Natural killer cell treated with Interleukin-12 subunit alpha and Interleukin-12 subunit beta and Interleukin-15 and Interleukin-18, amount 100 ng/mL, for 72 hours (primary cell): ENCODE measurements at places on chromosomes 3 and 15.

DNA sequence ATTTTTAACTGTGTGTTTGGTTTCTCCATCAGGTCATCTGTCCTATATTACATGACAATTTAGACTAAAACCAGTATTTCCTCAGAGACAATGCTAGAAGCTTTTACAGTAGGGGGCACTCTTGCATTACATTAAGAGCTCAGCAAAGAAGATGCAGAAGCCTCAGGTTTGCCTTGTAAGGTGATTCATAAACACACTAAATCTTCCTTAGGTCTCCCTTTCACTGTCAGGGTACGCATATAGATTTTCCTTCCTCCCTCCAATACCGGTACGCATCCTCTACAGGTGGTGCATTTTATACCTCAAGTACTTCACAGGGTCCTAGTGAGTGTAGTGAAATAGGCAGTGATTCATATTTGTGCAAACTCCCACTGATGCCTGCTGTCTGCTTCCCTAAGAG is 46.5 kb downstream of the CD86 start:
- H3K4me3 ChIP-seq, result peak overlapping the region; percentile 66
- DNase-seq, result no peak
- no peaks in the 10 kb centered on the region for H3K36me3 ChIP-seq

GRCh38 chr15:29859293-29859692 is 37.0 kb upstream of the TJP1 start:
- H3K4me1 ChIP-seq, result no peaks in the 10 kb centered on the region
- H3K27ac ChIP-seq, result no peak overlapping the region
- H3K27me3 ChIP-seq, result peaks cover 22% of the 10 kb centered on the region
- H3K36me3 ChIP-seq, result no peaks in the 10 kb centered on the region
- DNase-seq, result no peak
- no peak overlapping the region for H3K4me3 ChIP-seq

DNA sequence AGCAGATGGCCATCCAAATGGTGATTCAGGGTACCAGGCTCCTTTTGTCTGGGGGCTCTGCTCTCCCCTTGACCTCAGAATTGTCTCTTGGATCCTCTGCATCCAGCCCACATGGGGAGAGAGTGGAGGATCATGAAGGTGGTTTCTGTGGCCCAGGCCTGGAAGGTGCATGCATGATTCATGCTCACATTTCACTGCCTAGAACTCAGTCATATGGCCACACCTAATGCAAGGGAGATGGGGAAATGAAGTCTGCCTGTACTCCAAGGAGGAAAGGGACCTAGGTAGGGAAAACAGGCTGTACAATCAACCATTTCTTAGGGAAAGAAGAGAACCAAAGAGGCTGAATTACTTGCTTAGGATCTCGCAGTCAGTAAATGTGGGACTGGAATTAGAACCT is 15.1 kb downstream of the HRG start:
- no peak overlapping the region for H3K4me3 ChIP-seq
- H3K27ac ChIP-seq, result no peak overlapping the region
- H3K4me1 ChIP-seq, result peaks cover 9% of the 10 kb centered on the region
- DNase-seq, result no peak
- H3K27me3 ChIP-seq, result peaks cover 52% of the 10 kb centered on the region

DNA sequence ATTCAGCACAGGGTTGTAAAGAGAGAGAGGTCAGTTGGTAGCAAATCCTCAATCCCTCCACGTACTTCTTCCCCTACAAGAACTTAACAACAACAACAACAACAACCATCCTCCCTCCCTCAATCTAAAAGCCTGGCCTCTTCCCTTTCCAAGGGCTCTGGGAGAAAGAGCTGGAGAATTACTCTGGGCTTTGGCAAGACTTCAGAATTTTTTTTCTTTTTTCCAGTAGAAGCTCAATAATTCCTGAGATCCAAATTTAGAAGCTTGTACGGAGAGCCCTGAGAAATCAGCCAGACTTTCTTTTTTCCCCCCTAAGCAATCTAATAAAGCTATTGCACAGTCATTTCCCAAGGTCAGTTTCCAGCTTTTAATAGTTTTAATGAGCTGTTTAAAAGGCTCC is 95.8 kb upstream of the CACNA2D3 start:
- H3K4me3 ChIP-seq, result no peak overlapping the region
- H3K27me3 ChIP-seq, result peaks cover 14% of the 10 kb centered on the region
- H3K27ac ChIP-seq, result no peak overlapping the region
- H3K36me3 ChIP-seq, result no peaks in the 10 kb centered on the region
- no peaks in the 10 kb centered on the region for H3K4me1 ChIP-seq

- H3K4me1 ChIP-seq, result peaks cover 5% of the 10 kb centered on the region
- no peak overlapping the region for H3K4me3 ChIP-seq
- H3K27me3 ChIP-seq, result no peaks in the 10 kb centered on the region
- H3K36me3 ChIP-seq, result peaks cover 6% of the 10 kb centered on the region
- DNase-seq, result no peak
Measured at GRCh38 chr3:98843266-98843959, 58.1 kb downstream of the DCBLD2 start.

DNA sequence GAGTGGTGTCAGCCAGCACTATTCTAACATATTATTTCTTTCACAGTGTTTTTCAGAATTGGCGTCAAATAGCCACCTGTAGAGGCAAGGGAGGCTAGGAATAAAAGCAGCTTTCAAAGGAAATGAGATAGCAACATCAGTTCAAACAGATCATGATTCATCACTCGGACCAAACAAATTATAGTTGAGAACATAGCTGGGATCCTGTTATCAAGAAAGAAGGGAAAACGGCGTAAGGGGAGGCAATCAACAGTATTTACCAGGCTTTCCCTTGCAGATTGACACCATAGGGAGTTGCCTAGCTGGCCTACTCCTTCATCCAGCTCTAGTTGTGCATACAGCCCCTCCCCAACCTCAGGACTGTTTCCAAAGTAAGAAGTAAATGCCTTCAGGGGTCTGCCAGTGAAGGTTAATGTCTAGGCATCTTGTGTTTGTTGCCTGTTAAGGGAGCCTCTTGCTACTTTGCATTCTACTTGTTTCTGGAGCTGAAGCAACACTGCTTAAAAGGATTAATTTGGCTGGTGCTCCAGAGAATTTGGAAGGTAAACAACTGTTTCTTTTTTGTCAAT is 286.5 kb downstream of the NSUN3 start:
- no peak overlapping the region for H3K27ac ChIP-seq
- H3K4me1 ChIP-seq, result no peaks in the 10 kb centered on the region
- DNase-seq, result no peak
- no peaks in the 10 kb centered on the region for H3K27me3 ChIP-seq

GRCh38 chr3:55406696-55407425 is 80.2 kb downstream of the WNT5A start:
- H3K27ac ChIP-seq, result no peak overlapping the region
- no peaks in the 10 kb centered on the region for H3K4me1 ChIP-seq
- H3K4me3 ChIP-seq, result no peak overlapping the region
- H3K36me3 ChIP-seq, result no peaks in the 10 kb centered on the region
- DNase-seq, result no peak

DNA sequence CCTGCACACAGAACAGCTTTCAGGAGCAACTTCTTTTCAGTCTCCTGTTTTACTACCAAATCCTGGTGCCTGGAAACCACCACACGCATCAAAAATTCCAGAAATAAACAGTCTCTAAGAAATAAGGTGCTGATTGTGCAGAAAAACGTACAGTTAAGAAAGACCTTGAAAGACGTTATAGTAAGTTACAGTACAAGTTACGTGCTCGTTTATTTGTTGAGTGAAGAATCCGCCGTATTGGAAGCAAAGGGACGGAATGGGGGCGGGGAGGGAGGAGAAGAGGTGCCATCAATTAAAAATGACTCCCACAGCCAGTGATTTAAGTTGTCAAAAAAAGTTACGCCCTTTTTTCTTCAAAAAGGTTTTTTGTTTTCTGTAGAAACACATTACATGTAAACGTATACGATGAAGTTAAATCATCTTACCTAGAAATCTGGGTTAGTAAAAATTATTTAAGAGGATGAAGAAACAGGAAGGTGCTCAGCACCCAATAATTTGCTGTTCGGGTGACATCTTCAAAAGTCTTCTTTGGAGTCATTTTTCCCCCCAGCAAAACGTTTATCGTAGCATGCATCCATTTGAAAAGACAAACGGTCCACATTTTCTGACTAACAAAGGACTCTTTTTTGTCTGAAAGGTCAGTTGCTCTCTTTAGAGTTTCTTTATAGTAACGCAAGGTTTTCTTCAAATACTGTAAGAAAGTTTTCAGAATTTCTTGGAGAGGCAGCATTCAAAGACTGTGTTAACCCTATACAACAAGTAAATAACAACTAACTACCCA is 782 bp upstream of the UACA start:
- H3K4me1 ChIP-seq, result peaks cover 20% of the 10 kb centered on the region
- H3K27ac ChIP-seq, result no peak overlapping the region
- no peaks in the 10 kb centered on the region for H3K36me3 ChIP-seq
- DNase-seq, result no peak

DNA sequence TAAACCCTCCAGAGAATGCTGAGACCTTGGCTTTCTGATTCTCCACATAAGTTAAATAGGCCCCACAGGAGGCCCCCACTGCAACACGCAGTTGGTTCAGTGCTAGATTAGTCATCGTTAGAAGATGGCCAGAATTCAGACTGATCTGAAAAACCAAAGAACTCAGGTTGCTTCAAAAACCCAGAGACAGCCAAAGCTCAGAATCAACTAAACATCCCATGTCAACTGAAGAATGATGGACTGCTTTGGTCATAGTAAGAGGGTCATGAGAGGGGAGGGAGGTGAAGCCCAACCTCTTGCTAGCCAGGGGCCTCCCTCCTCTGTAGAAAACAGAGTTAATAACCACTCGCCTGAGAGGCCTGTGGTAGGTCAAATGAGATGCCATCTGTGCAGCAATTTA is 93.1 kb downstream of the AKAP13 start:
- H3K36me3 ChIP-seq, result no peaks in the 10 kb centered on the region
- H3K27me3 ChIP-seq, result no peaks in the 10 kb centered on the region
- peaks cover 31% of the 10 kb centered on the region for H3K4me1 ChIP-seq

DNA sequence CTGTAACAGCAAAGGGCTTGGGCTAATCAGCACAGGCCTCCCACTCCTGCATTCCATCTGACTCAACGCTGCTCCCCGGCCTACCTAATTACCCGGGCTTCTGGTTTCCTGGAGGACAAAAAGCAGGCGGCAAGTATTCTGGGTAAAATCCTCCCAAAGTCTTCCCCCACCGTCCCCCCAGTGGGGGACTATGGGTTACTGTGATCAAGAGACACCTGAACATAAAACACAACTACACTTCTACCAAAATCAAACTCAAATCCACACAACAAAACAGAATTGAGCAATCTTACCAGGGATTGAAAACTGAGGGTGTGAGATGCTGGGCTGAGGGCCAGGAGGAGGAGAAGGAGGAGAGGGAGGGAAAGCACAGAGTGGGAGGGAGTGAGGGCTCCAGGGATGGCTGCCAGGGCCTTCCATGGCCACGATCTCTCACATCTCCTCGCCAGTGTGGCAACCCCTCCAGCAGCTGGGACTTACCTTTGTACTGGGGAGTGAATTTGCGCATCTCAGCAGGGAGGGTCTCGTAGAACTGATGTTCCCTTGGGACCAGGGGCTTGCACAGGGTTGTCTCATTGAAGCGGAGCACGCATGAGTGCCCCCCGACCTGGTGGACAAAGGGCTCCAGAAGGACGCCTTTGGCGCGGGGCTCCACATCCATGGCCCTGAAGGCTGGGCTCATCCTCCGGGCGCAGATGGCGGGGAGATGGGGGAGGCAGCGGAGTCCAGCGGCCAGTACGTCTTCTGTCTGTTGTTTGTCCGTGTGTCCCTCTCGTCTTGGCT is 9.1 kb upstream of the NCKIPSD start:
- H3K4me1 ChIP-seq, result no peaks in the 10 kb centered on the region
- no peak for DNase-seq
- peaks cover 6% of the 10 kb centered on the region for H3K36me3 ChIP-seq
- H3K27ac ChIP-seq, result no peak overlapping the region
- no peak overlapping the region for H3K4me3 ChIP-seq

- no peak overlapping the region for H3K4me3 ChIP-seq
- no peak overlapping the region for H3K27ac ChIP-seq
- no peaks in the 10 kb centered on the region for H3K4me1 ChIP-seq
- DNase-seq, result no peak
- peaks cover 4% of the 10 kb centered on the region for H3K36me3 ChIP-seq
Measured at GRCh38 chr3:83948771-83949170, 1010.0 kb upstream of the CADM2 start.

GRCh38 chr3:126390201-126390600 is 4.5 kb upstream of the CFAP100 start:
- H3K27me3 ChIP-seq, result peaks cover 55% of the 10 kb centered on the region
- H3K27ac ChIP-seq, result no peak overlapping the region
- no peaks in the 10 kb centered on the region for H3K36me3 ChIP-seq
- H3K4me3 ChIP-seq, result no peak overlapping the region

- H3K27ac ChIP-seq, result no peak overlapping the region
- H3K4me3 ChIP-seq, result no peak overlapping the region
- H3K36me3 ChIP-seq, result no peaks in the 10 kb centered on the region
- no peak for DNase-seq
Measured at GRCh38 chr3:152770296-152770695, 64.6 kb upstream of the P2RY1 start.

DNA sequence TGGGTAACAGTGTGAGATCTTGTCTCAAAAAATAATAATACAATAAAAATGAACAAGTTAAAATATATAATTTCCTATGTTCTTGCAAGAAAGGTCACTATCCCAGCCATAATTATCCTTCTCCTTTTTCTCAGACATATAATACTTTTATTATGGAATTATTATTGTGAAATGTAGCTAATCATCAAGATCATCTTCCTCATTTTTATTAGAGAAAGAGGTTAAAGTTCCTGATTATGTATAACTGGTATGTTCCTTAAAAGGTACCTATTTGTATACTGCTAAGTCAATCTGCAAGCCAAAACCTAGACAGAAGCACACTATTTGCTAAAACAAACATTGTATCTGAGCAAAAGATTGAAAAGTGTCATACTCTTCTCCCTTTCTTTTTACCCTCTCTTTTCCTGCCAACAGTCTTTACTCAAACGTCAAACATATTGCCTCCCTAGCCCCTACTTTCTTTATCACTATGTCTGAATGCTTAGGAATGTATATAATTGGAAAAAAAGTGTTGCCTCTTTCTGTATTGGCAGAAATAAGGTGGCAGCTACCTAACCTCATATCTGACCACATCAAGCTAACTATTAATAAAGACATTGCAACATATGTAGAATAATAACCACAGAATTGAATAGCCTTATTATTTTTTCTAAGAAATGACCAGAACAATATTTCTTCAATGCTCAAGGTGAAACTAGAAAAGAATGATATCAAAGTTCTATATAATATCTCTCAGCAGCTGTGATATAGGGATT is 18.5 kb downstream of the SEC11A start:
- H3K4me1 ChIP-seq, result peaks cover 31% of the 10 kb centered on the region
- no peak overlapping the region for H3K27ac ChIP-seq
- H3K36me3 ChIP-seq, result no peaks in the 10 kb centered on the region
- no peak overlapping the region for H3K4me3 ChIP-seq
- H3K27me3 ChIP-seq, result no peaks in the 10 kb centered on the region

DNA sequence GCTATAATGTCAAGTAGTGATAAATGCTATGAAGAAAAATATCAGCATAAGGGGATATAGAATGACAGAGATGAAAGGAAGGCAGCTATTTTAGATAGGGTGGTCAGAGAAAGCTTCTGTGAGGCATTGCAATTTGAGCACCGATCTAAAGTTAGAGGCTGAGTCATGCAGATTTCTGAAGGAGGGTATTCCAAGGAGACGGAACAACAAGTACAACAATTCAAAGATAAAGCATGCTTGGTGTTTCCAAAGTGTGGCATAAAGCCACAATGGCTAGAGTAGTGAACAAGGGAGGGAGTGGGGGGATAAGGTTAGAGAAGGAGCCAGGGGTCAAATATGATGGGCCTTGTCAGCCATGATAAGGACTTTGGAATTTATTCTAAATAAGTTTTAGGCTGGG is 71.9 kb downstream of the PFN2 start:
- peaks cover 6% of the 10 kb centered on the region for H3K4me1 ChIP-seq
- H3K27me3 ChIP-seq, result no peaks in the 10 kb centered on the region
- no peak overlapping the region for H3K4me3 ChIP-seq
- no peak overlapping the region for H3K27ac ChIP-seq
- H3K36me3 ChIP-seq, result no peaks in the 10 kb centered on the region
